ENCODE measurements at places on chromosomes 3 and 15.

- DNase-seq: no peak
Observed at GRCh38 chr3:155334914-155335723, 41.6 kb upstream of the STRIT1 start.

GRCh38 chr15:101156509-101157159, 95.2 kb downstream of the CHSY1 start:
- DNase-seq: no peak

GRCh38 chr3:113070681-113071113, 79.9 kb downstream of the GTPBP8 start:
- DNase-seq: no peak

DNA sequence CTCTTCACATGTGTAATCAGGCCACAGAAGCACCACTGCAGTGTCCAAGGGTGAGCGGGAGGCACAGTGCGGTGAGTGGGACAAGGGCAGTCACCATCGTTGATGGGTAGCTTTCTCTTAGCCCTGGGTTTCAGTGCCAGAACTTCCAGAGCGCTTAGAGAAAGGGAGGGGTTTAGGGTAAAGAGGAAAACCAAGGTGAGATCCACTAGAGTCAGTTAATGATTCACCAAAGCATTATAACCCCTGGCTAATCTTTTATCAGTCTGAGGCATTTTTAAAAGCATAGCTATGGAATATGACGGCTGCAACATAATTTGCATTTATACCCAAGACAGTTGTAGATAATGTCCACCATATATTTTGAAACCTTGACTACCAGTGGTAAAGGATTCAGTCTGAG, 94.8 kb downstream of the SHQ1 start:
- no peak for DNase-seq

DNA sequence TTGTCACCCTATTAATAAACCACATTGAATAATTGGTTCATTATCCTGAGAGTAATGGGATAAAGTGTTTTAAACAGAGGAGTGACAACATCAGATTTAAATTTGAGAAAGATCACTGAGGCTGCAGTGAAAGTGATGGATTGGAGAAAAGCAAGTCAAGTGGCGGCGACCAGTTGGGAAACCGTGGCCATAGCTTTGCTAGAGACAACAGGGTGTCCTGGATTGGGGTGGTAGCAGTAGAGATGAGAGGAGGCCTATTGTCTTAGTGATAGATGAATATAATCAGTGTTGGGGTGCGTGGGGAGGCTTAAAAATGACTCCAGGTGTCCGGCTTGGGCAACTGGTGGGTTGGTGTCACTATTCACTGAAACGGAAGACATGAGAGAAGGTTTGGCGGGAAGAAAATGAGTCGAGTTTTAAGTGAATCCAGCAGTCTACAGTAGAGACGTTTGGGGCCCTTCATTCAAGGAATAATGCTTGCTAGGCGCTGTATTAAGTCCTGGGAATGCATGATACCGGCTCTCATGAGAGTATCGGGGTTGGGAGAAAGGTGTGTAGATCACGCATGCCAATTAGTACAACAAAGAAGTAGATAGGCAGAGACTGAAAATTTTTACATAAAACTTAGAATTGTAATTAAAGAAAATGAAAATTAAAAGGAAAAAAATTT, 819 bp downstream of the NEK4 start:
- DNase-seq: no peak

DNA sequence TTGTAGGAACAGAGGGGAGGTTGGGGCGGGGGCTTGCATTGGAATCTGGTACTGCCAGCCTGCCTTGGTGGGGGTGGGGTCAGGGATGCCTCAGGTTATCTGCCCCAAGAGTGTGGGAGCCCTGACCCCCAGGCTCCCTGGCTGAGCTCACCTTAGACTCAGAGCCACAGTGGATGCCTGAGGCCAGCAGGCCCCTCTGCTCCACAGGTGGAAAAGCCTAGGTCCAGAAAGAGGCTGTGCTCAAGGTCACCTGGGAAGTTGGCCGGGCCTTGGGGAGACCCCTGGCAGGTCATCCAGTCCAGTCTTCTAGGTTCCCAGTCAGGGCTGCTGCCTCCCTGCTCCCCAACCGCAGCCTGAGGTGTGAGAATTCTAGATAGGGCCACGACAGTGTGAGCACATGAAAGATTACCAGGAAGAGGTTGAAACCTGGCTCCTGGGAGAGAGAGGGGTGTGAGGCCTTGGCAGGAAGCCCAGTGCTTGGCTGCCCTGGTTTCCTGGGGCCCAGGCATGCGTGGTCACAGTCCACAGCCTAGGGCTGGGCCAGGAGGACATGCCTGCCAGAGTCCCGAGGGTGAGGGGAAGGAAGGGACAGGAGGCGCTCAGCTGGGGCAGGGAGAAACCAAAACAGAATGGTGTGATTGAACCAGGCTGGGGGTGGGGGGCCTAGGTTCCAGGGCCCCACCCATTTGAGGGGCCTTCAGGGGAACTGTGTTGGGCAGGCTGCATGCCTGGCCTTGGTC, 4.9 kb downstream of the HDAC11 start:
- DNase-seq: no peak

DNA sequence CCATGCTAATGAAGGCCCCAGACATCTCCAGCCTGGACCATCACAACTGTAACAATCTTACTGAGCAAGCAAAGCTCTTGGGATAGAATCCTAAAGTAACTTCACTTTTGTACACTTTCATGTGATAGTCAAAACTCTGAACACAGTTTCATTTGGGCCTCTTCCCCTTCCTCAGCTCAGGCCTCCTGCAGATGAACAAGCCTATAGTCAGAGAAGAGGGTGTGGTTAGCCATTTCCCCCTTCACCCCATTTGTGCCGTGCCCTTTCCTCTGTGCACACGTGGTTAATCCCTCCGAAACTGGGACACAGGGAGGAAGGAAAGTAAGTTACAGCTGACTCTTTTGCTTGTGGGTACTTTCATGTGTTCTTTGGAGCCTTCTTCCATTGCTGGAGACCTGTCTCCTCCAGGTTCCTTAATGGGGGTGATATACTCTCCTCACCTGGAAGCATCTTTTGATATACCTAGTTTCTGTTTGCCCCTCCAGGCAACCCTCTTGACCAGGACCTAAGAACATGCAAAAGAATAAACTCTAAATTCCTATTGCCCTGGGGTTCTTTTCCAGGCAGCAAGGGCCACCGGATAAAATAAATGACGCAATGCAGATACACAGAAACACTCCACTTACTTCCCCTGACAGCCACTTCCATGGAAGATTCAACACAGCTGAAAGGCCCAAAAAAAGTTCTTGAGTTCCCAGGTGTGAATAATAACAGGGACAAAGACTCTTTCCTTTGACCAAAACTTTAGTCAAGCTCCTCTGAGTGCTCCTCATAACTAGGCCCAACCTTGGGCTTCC, 29.6 kb upstream of the CSTA start:
- no peak for DNase-seq

DNA sequence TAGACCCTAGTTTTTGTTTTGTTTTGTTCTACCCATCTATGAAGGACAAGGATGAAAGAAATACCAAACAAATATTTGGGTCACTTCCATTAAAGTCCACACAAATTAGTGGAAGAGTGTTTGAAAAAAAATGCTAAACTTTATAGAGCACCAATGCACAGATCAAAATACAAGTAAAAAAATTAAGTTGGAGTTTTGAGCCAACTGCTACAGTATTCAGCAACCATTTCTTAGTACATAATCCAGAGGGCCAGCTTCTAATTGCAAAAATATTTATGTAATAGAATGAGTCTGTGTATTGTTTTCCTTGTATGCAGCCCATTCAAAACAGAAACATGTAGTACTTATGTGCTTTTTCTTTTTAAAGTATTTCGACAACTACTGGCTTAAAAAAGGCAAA, 121.1 kb downstream of the CBLB start:
- DNase-seq: no peak

DNA sequence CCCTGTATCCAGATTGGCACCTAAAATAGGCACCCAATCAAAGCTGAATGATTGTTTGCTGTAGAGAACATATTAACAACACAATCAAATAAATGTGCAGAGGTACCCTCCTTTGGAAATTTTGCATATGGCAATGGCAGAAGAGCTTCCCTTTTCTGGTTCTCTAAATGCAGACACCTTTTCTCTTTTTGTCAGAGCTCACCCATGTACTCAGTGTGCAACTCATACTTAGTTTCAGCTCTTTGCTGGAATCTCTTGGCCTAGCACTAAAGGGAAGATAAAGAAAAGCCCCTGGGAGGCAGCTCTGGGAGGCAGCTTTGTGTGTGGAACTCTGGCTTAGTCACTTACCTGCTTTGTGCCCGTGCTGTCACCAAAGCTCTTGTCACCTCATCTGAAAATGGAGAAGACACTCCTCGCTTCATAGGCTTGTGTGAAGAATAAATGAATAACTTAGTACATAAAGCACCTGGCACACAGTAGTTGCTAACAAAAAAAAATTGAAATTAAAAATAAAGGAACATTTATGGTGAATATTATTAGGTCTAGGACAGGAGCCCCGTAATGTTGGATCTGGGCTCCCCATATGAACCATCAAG, 28.8 kb downstream of the ST6GAL1 start:
- no peak for DNase-seq

- DNase-seq: no peak
Observed at GRCh38 chr15:57544848-57545480, 46.7 kb upstream of the MYZAP start.

GRCh38 chr15:99440029-99440428, 125.8 kb upstream of the MEF2A start:
- DNase-seq: no peak

- DNase-seq: no peak
Observed at GRCh38 chr15:90531147-90531546, 1.4 kb downstream of the CRTC3 start.

GRCh38 chr3:55828712-55829111, 341.6 kb upstream of the WNT5A start:
- no peak for DNase-seq

- DNase-seq: no peak
Observed at GRCh38 chr3:100041328-100041749, 73.0 kb downstream of the FILIP1L start.

- DNase-seq: no peak
Observed at GRCh38 chr3:116341899-116342298, 103.4 kb downstream of the LSAMP start.

DNA sequence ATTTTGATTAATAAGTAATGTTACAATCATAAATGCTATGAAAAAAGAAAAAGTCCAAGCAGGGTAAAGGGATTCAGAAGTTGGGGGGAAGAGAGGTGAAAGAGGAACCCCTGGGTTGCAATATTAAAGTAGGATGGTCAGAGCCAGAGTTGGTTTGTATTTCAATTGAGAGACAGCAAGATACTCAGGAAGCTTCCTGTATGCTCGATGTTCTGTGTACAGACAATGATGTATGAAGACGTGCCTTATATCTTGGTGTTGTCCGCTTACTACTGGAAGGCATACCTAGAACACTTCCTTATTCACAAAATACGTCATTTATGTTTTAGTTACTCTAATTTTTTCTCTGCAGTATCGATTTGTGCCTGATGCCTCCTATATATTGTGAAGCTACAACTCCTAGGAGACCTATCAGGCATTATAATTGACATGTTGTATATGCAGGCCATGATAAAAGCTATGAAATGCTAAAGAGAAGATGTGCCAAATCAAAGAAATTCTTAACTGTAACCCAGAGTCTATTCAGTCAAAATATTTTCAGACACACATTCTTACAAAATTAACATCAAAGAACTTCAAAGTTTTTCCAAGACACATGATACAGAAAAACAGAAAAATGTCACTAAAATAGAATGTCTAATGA, 87.5 kb downstream of the TBL1XR1 start:
- DNase-seq: no peak

GRCh38 chr15:52006702-52007340, 12.2 kb upstream of the MAPK6 start:
- no peak for DNase-seq

- DNase-seq: no peak
Observed at GRCh38 chr3:31732548-31732947, 199.8 kb downstream of the STT3B start.

DNA sequence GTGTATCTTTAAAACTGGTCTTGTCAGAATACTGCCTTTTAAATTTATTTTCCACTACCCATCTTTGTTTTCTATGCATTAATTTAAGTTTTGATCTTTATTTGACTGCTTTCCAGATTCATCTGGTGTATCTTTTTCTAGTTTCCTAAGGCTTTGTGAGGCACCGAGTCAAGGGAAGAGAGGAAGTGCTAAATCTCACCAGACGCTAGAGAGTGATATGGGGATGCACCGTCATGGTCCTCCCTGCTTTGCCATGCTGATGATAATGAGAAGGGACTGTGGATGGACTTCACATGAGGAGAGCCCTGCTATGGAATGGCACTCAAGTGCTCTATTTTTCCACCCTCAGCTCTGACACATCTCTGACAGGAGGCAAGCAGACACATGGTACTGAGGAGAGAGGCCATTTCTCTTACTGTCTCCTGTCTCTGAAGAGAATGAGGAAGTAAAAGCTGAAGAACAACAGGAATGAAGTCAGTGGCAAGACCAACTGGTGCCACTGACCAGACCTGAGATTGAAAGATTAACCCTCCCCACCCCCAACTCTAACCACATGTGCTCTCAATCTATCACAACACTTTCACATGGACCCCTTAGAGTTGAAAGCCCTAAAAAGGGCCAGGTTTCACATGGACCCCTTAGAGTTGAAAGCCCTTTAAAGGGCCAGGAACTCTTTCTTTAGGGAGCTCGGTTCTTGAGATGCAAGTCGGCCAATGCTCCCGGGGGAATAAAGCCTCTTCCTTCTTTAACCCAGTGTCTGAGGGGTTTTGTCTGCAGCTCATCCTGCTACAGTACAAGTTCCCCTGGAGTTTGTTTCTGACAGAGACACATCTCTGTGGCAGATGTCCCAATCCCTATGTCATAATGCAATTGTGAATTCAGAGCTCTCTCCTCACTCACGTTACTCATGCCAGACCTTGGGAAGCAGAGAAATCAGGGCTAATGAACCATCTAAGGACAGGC, at the start of gene IQCF2:
Gene IQCF2, plus strand, starts transcription at position 913 of the 963 bp plus-strand sequence. CDS start 52 bp downstream, outside the sequence.
- DNase-seq: no peak

- no peak for DNase-seq
Observed at GRCh38 chr15:64583519-64583918, 123.1 kb downstream of the ZNF609 start.

GRCh38 chr3:58748024-58748423, 81.5 kb upstream of the FAM3D start:
- DNase-seq: no peak

DNA sequence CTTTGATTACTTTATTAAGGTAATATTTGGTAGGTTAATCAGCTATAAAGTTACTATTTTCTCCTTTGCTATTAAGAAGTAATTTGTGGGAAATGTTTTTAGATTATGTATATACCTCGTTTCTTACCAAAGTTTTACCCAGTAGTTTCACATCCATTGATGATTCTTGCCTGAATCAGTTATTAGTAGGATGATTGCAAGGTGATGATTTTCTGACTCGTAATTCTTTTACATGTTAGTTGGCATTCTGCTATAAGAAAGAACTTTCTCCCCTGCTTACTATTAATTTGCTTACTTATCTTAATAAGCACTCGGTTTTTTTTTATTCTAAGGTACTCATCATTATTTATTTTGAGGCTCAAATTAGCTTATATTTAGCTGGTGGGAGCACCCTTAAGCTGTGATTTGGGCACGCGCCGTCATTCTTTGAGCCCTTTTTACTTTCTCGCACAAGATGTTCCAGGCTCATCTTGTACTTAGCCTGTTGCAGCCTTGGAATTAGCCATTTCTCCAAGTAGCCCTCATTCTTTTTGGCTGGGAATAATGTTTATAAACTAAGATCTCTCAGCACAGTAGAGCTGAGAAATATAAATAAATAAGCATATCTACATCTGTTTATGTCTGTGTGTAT, 15.3 kb downstream of the USP3 start:
- DNase-seq: no peak

- peak; percentile 43 for DNase-seq
Observed at GRCh38 chr3:14467814-14468620, 65.6 kb downstream of the SLC6A6 start.
